Germinal center (tissue), 1 donor: ENCODE measurements at places on chromosomes 12 and 14.

GRCh38 chr12:114760151-114760877 lies 76.3 kb upstream of the TBX3 start:
- DNase-seq, result no peak

GRCh38 chr12:21413369-21414277 lies 23.8 kb upstream of the PYROXD1 start:
- DNase-seq, result no peak

DNA sequence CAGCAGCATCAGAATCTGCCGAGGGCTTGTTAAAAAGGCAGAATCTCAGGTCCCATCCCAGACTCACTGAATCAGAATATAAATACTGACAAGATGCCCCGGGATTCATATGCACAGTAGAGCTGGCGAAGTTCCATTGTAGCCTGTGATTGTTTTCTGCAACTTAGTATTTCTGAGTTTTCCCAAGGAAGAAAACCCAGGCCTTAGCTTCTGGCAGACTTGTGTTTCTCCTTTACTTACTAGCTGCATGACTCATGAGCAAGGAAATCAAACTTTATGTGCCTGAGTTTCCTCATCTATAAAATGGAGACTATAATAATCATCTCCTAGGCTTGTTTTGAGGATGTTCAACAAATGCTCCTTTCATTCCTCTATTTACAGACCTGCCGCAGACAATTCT lies 278.5 kb upstream of the PLEKHG7 start:
- DNase-seq, result no peak

- no peak for DNase-seq
These were observed 244.4 kb downstream of the ZFP36L1 start for GRCh38 chr14:68548194-68549076.

GRCh38 chr12:73220951-73221350 lies 948.8 kb downstream of the TRHDE start:
- no peak for DNase-seq
